ENCODE measurements at places on chromosomes 5 and 9.
A peak's percentile ranks its signal among the peaks of the same experiment; 100 is the strongest.

DNA sequence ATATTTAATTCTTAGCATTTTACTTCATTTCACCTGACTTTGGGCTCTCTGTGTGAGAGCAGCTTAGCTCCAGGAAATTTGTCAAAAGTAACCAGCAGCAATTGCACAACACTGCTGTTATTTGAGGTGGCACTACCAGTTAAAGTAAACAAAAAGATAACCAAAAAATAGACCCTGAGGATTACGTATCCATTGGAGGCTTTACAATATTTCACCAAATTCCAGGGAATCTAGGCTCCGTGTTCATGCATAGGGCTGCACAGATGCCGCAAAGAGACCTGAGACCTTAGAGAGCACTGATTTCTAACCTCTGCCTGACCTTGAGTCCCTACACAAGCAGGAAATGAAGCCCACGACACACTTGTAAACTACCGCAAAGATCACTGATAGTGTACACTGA is 1392.7 kb upstream of the CDH6 start:
- DNase-seq, result no peak

DNA sequence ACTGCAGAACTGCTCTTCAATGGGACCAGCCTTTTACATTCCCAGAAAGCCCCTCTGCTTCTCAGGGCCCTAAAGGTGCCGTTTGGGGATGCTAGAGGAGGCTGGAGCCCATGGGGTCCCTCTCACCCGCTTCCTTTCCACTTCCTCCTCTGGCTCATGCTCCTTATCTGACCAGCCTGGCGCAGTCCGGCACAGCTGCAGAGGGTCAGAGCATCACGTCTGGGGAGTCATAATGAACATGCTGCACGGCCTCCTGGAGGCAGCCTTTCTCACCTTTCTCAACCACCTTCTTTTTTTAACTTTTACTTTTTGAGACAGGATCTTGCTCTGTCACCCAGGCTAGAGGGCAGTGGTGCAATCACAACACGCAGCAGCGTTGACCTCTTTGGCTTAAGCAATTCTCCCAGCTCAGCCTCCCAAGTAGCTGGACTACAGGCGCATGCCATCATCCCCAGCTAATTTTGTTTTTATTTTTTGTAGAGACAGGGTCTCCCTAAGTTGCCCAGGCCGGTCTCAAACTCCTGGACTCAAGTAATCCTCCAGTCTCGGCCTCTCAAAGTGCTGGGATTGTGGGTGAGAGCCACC is 15.1 kb upstream of the TCF7 start:
- no peak for DNase-seq

GRCh38 chr9:34628656-34629490 is at the start of gene ARID3C:
TSS of gene ARID3C (minus strand) at chr9:34629066. CDS start at chr9:34628014, 1,052 bp downstream.
- peak; percentile 32 for DNase-seq

DNA sequence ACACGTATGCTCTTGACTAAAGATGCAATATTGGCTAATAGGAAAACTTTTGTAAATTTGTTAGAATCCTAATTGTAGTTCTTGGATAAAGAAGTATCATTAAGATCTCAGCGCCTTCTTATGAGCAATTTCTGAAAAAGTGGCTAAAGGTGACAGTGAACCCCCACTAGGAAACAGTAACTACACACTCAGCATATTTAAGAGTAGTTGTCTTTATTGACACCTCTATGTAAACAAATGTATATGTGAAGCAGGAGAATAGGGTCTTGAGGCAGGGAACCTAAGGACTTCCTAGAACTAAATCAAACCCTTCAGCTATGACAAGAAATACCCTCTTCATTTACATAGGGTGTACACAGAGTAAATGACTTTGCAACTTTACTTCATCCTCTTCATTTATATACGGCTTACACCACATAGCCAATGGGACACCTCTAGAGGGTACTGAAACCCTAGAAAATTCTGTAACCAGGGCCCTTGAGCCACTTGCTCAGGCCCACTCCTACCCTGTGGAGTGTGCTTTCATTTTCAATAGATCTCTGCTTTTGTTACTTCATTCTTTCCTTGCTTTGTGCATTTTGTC is 2.8 kb downstream of the NIPSNAP3A start:
- DNase-seq, result no peak

DNA sequence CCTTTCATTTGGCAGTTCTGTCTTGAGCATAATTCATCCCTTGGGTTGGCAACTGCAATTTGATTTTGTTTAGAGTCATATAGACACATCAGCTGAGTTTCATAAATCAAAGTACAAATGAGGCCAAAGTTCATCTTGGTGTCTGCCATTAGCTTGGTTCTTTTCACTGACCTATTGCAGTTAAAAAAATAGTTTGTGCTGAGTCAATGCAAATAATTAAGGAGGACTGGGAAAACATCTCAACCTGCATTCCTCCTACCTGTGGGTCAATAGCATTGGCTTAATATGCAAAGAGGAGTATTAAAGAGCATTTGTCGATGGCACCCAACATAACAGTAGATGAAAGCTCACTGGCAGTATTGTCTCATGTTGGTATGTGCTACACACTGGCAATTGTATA is 1.6 kb downstream of the PKD2L2 start:
- DNase-seq, result no peak

Data from NCI-H1092 treated with DMSO at 0.1 percent for 48 hours (cell line).